ENCODE measurements at places on chromosomes 5 and 9. TPM values are rescaled to one million over a fixed set of nuclear protein-coding genes. Genes with fewer than 3 reads are reported as not detected.

KIAA1191 gene
- total RNA-seq: 122 TPM

SLC25A48 gene
- total RNA-seq: not detected

LRRC8A gene
- 90.3 TPM for total RNA-seq

PRRX2 gene
- total RNA-seq: 1.6 TPM

ASPN gene
- not detected for total RNA-seq

- no peak for DNase-seq
These were observed 35.7 kb downstream of the SEMA4D start for GRCh38 chr9:89462199-89462598.

All from PC-9 (cell line).